ENCODE measurements at places on chromosomes 7 and 10.

DNA sequence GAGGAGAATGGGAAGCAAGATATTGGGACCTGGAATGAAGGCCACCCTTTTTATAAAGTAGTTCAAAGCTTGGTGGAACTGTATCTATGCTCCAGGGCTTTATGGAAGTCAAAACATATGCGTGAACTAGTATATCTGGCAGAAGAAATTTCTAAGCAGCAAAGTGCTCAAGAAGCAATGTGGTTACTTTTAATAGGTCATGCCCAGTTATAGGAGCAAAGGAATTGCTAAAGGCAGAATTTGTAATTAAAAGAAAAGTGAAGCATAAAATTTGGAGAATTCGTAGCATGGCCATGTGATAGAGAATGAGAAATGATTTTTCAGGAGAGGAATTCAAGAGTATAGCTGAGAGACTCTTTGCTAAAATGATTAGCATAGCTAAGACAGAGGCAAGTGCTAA lies 1110.4 kb downstream of the XPNPEP1 start:
- DNase-seq, result no peak

DNA sequence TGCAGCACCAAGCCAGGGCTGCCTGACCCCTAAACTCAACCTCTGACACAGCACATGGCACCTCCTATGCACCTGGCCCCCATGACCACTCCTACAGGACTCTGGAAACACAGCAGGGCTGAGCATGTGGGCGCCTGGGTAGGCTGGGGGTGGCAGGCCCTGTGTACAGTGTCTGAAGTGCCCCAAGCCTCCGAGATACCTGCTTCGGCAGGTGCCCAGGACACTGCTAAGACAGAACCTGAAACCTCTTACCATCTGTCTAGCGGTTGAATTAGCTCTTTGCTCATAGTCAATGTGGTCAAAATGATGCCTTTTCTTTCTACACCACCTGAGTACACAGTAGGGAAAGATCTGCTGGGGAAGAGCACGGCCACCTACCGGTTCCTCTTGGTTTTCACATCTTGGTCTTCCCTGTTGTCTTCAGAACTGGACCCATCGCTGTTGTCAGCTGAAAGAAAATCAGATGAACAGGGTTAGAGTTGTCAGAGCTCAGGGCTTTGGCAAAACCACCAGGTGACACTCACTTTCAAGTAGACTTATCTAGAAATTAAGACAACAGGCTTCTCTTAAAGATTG lies 177.4 kb downstream of the TCERG1L start:
- DNase-seq, result no peak

GRCh38 chr7:151341357-151342101 lies at the start of gene NUB1:
TSS of gene NUB1 (plus strand) at chr7:151341812. CDS start at chr7:151345350, 3,538 bp downstream.
- peak; percentile 93 for DNase-seq

DNA sequence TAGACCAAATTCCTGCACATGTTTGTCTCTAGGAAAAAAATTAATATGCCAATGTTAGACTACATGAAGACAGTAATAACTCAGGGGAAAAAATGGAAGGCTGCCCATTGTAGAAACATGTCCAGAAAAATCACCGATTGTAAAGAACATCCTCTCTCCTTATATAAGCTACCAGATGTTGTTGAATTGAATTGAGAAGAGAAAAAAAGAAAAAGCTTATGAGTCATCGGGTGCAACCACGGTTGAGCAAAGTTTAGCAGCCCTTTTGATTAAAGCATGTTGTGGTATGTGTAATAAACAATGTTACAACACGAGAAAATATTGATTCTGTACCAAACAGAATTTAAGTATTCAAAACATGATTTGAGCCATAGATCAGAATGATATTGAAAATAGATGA lies 102.3 kb upstream of the ARHGAP21 start:
- peak; percentile 54 for DNase-seq

DNA sequence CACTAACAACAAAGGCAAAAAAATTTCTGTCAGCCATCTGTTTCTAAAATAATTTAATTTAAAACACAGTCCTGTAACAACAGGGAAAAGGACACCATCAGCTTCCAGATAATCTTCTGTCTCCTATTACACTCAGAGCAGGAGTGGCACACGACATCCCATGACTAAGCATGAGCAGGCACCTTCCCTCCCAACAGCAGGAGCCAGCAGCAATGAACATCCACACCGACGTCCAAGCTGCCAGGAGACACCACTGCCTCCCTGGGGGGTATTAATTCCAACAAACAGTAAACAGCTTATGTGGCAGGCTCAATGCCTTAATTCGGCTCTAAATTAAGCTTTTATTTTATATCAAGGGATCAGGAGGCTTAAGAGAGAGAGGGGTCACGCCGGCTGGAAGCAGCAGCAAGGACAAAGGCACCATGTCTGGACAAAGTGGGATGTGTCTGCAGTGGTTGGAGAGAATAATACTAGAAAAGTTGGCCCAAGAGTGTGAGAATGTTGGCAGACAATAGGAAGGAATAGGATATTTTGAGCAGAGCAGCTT lies 45.7 kb downstream of the KIAA1549 start:
- no peak for DNase-seq

- DNase-seq, result no peak
Measured at GRCh38 chr10:110619514-110620397, 24.4 kb upstream of the RBM20 start.

GRCh38 chr10:128709686-128710085 lies 583.5 kb upstream of the MKI67 start:
- DNase-seq, result no peak

GRCh38 chr7:155534691-155535090 lies 11.7 kb downstream of the CNPY1 start:
- no peak for DNase-seq

GRCh38 chr10:56763090-56763489 lies 402.0 kb upstream of the ZWINT start:
- DNase-seq, result no peak

DNA sequence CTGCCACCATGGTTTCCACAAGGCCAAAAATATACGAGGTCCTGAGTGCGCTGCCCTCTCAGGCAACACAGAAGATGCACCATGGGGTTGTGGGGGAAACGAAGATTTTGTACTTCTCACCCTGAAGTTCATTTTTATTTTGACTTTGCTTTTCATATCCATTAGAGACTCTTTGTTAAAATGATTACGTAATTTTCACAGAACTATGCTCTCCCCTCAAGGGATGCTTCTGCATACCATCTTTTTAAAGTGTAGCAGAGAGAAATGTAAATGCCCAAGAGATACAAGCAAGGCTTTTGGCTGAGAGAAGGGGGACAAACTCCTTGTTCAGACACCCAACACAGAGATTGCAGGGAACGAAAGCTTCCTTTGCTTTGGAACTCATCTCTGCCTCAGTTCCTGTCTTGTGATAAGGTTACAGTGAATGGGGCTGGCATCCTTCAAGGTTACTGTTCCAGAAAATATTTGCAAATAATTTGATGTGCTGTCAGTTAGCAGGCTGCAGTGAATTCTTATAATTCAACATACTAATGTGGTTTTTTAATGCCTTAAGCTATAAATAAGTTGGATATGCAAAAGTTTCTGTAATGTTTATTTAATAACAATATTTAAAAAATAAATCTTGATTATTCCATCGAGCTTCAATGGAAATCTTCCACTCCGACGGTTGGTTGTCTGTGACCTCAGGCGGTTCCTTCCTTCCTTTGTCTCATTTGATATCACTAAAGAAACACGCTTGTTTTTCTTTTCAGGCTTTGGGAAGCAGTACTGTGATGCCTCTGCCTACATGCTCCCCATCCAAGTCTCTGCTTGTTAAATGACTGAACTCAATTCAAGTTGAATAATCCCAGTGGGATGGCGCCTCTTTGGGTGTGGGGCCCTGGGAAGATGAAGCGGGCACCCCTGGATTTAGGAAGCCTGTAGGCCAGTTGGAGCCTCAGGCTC lies 209.3 kb upstream of the CTBP2 start:
- DNase-seq, result no peak

DNA sequence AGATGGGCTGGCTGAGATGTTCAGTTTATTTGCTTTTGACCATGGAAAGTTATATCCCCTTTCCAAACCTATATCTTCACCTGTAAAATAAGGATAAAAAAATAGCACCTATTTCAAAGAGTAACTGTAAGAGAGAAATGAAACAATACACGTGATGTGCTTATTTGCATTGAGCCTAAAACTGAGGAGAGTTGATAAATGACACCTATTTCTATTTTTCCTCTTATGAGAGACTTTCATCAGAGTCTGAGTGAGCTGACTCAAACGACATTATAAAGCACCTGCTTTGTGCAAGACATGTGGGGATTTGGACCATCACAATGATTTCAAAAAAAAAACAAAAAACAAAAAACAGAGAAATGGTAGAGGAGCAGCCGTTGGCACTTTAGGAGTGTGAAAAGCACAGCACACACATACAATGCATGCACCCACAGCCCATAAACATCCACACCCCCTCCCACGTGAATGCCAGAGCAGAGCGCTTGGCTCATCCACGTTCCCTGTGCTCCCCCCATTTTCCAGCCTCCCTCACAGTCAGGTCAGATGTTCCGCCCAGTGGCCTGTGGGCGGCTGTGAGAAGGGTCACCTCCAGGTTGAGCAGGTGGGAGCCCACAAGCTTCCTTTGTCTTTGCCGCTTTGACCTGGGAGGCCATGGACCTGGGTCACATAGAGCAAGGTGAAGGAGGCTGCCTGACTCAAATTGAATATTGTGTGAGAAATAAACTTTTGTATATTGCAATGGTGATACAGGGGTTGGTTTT lies 253.2 kb upstream of the ZNF32 start:
- DNase-seq, result no peak

- no peak for DNase-seq
Measured at GRCh38 chr7:131066635-131067034, 261.0 kb upstream of the MKLN1 start.

DNA sequence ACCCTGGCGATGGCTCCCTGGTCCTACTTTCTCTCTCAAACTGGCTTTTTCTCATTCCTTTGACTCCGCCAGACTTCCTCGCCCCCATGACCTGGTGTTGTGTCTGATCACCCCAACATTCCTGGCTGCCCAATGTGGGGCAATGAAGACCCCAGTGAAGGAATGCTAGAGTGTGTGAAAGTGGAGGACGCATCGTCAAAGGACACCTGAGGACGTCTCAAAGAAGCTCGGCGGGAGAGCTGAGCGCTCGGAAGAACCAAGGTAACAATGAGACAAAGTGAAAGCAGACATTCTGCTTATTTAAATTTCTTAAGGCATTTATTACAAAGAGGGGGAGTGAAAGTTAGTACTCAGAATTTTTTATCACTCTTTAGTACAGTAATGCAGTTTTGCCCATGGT lies 31.7 kb upstream of the AKR1C2 start:
- DNase-seq, result no peak

GRCh38 chr10:52533986-52534385 lies 219.9 kb downstream of the DKK1 start:
- no peak for DNase-seq

- DNase-seq, result no peak
Measured at GRCh38 chr7:127677433-127678230, 25.6 kb downstream of the SND1 start.

GRCh38 chr10:90179696-90180407 lies 478.5 kb downstream of the KIF20B start:
- no peak for DNase-seq

GRCh38 chr7:7271094-7271874 lies 88.9 kb downstream of the C1GALT1 start:
- DNase-seq, result no peak

- no peak for DNase-seq
Measured at GRCh38 chr7:37683246-37684120, at the start of gene GPR141. TSS of gene GPR141 (plus strand) at chr7:37683766. CDS start at chr7:37740394, 56,628 bp downstream.

- DNase-seq, result no peak
Measured at GRCh38 chr7:146736446-146737190, 620.0 kb downstream of the CNTNAP2 start.

DNA sequence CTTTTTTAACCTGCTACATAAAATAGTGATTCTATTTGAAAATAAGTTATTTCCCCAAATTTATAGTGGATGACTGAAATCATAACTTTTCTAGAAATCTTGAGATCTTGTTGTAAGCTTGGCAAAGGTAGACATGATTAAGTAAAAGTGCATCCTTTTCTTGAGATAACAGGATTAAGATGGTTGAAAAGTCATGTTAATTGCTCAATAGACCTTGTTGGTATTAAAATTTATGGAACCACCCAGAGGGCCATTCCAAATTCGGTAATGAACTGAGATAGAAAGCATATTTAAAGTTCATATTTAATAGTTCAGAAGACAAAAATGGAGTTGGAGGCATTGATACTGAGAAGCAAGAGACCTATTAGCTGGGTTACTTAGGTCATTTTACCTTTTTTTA lies 139.1 kb downstream of the BICC1 start:
- DNase-seq, result no peak

GRCh38 chr7:1248143-1248915 lies 15.7 kb downstream of the UNCX start:
- no peak for DNase-seq

DNA sequence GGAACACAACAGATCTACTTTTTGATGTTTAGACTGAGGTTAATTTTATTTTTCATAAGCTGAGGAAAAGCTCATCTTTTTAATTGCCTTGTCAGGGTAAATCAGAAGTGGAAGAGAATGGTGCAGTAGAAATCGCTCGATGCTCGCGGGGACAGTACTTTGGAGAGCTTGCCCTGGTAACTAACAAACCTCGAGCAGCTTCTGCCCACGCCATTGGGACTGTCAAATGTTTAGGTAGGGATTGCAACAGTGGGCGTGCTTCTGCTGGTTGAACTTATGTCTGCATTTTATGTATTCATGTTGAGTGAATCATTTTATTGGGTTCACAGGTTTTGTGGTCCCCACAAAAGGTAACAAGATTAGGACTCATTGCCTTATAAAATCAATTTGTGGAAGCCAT lies 11.7 kb upstream of the HBP1 start:
- no peak for DNase-seq

DNA sequence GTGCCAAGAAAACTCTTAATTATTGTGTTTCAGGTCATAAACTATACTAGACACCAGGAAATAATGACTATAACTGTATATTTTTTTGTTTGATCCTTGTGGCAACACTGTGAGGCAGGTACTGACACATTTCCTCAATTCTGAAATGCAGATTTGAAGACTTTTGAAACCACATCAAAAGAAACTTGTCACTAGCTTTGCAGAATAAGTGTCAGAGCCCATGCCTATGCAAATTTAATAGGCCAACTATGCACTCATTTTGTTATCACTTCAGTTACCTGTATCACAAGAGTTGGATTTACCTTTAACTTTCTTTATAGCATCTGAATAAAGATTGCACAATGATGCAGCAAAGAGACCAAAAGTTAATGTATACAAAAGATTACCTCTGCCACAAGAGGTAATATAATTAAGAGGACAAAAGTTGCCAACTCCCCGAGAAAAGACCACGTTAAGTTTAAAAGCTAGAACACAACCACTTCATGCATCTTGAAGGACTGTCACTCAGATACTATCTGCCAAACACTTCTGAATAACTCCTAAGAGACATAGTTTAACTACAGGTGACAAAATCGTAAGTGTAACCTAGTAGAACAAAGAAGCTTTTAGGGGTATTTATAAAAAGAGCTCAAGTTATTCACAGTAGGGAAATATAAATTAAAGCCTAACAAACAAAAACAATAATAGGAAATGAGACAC lies 80.5 kb downstream of the ELAPOR2 start:
- peak; percentile 61 for DNase-seq

Data from activated CD4-positive, alpha-beta T cell treated with anti-CD3 and anti-CD28 coated beads, Interleukin-2, Interleukin-4, amounts not matched to agents 100 ng/mL and 50 ng/mL, durations not matched to agents 16 hours and 8 hours (primary cell).